ENCODE measurements at places on chromosomes 2 and 18. TPM values are rescaled to one million over a fixed set of nuclear protein-coding genes. Genes with fewer than 3 reads are reported as not detected.

The MLPH gene
- total RNA-seq: not detected

The TNFRSF11A gene
- total RNA-seq: 1.2 TPM

The KLHL29 gene
- total RNA-seq: 3.8 TPM

The STAT4 gene
- not detected for total RNA-seq

The KLHL41 gene
- 0.07 TPM for total RNA-seq

The DCAF17 gene
- 22.3 TPM for total RNA-seq

The IL36G gene
- total RNA-seq: not detected

The GLI2 gene
- not detected for total RNA-seq

All from Karpas-422 (cell line).